ENCODE measurements at places on chromosomes 7 and 10. TPM values are rescaled to one million over a fixed set of nuclear protein-coding genes. Genes with fewer than 3 reads are reported as not detected.

EIF5AL1 gene
- 0.93 TPM for total RNA-seq

CPA2 gene
- total RNA-seq: not detected

ASIC3 gene
- not detected for total RNA-seq

ANKRD61 gene
- total RNA-seq: 0.22 TPM

DKK1 gene
- 220 TPM for total RNA-seq

CYP3A7 gene
- total RNA-seq: 0.07 TPM

HMX2 gene
- not detected for total RNA-seq

C10orf90 gene
- not detected for total RNA-seq

EVX1 gene
- total RNA-seq: not detected

SEMA3C gene
- total RNA-seq: 6.6 TPM

ZNF438 gene
- 15.8 TPM for total RNA-seq

ZP3 gene
- 0.53 TPM for total RNA-seq

NCF1 gene
- total RNA-seq: not detected

ADCY1 gene
- 0.40 TPM for total RNA-seq

MARVELD1 gene
- total RNA-seq: 40.8 TPM

PRKAR2B gene
- total RNA-seq: 122 TPM

RHBDD2 gene
- 13.3 TPM for total RNA-seq

LIPJ gene
- total RNA-seq: not detected

PRF1 gene
- not detected for total RNA-seq

INMT gene
- total RNA-seq: not detected

MSMB gene
- total RNA-seq: not detected

HSPA12A gene
- total RNA-seq: 0.27 TPM

TRIM4 gene
- 28.4 TPM for total RNA-seq

ATP6V0A4 gene
- 0.40 TPM for total RNA-seq

SLC26A5 gene
- 0.14 TPM for total RNA-seq

Data from thoracic aorta endothelial cell (primary cell).